ENCODE measurements at places on chromosomes 2 and 18.
A peak's percentile ranks its signal among the peaks of the same experiment; 100 is the strongest.

DNA sequence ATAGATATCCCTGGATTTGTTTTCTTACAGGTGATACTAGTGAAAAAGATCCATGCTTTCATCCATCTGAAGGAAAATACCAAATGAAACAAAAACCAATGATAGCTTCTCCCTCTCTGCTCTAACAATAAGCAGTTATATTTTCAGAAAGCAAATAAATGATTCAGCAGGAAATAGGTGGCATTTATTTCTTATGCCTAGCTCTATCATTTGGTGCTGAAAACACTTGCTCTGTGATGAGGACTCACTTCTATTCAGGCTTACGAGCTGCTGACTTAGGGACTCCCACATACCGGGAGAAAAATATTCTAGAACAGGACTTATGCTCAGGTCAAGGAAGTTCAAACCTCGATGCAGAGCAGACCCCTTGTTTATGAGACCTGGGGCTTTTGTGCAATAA lies 142.6 kb downstream of the SETBP1 start:
- DNase-seq = no peak

- no peak for DNase-seq
Measured at GRCh38 chr2:102122909-102123308, 19.6 kb upstream of the IL1R1 start.

DNA sequence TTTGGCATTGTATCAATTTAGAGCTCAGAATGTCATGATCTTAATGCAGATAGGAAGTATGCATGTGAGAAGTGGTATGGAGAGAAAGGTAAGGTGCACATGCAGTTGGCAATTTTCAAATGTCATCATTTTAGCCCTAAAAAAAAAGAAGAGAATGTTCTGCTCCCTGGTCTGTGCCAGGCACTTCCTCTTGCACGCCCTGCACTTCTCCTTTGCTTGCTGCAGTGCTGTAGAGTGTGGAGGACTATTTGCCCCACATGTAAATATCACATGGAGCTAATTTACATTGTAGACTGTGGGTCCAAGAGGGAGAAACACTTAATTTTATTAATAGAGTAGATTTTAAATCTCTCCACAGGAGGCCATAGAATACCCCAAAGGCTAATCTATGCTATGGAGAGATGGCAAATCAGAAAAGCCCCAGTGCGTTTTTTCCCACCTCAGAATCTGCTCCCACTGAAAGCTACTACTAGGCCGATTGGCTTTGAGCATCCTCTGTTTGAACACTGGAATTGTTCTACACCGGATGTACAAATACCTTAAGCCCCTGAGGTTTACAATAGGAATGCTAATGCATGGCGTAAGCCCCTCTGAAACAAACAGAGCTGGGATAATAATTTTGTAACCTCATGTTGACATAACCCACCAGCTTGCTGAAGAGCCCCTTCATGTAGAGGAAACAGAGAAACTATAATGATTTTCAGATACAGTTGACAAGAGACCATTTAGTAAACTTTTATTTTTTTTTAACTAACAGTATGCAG lies 137.2 kb upstream of the KLHL14 start:
- DNase-seq = no peak

GRCh38 chr2:186822323-186822722 lies 26.6 kb downstream of the ZSWIM2 start:
- DNase-seq = no peak

GRCh38 chr18:54191352-54191751 lies 33.1 kb downstream of the MBD2 start:
- no peak for DNase-seq

DNA sequence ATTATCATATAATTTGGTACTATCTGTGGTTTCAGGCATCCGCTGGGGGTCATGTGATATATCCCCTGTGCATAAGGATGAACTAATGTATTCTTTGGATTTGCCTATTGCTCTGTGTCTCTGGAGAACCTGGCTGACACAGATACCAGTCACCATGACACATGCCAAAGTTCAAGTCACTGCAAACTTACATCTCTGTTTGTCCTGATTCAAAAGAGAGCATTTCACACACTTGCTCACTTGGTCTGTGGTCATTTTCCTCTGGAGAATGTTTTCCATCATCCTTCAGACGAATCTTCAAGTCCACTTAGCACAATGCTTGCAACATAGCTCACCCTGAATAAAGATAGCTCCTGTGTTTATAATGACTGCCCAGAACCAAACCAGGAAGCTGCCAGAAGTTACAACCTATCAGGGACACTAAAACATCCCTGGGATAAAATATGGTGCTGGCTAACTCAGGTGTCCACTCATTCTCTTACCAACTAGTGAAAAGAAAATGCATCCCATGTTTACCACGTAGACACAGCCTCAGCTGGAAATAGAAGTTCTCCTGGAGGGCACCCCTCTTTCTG lies 18.1 kb downstream of the SULT1C3 start:
- DNase-seq = no peak

- no peak for DNase-seq
Measured at GRCh38 chr2:196247114-196247975, 76.0 kb upstream of the STK17B start.

DNA sequence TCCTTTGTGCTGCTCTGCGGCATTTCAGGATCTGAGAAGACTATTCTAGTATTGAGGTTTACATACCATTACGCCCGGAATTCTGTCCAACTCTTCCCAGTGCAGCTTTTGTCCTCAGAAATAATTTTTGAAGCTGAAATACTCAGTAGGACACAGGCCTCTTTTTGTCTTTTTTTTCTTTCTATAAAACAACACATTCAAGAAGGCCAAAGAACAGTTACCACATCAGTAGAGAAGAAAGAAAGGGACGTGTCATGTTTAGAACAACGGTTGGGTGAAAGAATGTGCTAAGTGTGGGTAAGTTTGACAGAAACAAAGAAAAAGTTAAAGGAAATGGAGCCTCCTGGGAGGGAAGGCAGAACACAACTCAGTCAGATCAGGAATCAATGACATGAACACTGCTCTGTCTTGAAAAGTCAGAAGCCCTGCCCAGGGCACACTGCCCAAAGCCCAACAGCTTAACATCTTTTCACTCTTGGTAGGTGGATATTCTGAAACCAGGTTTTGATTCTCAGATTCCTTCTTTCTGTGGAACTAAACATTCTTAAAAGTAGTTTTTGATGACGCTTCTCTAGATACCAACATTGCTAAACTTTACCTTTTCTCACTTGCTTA lies 198.6 kb upstream of the CWC22 start:
- DNase-seq = no peak

DNA sequence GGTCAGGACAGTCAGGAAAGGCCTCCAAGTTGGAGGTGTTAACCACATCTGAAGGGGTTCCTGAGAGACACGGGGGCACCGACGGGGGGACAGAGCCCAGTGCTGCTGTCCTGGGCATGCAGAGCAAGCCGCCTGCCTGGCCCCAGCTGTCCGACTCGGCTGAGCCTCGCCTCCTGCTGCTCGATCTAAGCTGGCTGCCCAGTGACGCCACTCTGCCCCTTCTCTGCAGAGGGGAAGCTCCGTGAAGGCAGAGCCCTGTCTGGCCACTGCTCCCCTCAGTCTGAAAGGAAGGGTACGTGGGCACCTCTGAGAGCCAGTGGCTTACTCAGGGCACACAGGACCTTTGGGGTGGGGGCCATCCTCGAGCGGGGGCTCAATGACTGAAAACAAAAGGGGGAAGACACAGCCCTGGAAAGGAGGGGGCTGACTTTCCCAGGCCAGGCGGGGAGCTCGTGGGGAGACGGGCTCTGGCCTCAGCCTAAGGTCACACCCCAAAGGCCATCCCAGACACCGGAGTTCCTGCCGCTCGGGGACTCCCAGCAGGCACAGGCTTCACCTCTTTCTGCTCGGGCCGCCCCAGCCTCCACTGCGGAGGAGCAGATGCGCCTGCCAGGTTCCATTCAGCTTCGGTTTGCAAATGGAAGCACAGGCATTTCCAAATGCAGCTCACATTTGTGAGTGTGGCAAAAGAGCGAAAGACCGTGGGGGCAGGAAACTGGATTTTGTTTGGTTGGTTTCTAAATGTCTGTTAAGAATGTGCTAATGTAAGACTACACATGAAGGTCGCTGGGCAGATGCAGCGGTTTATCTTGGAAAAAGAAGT lies 136.9 kb downstream of the HDAC4 start:
- DNase-seq = no peak

DNA sequence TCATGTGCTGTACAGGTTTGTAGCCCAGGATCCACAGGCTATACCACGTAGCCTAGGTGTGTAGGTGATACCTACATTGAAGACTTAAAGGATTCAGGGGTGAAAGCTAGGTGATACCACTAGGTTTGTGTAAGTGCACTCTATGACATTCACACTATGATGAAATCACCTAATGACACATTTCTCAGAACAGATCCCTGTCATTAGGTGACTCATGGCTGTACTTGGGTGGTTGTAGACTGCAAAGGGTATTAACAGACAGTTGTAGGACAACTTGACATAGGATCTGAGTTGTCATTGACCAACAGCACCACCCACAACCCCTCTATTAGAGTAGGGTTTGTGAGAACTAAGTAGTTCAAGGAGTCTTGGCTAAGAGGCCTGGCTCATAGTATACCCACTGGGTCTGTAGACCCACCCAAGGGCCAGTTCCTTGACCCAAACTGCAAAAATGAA lies 27.7 kb upstream of the SMCHD1 start:
- no peak for DNase-seq

- no peak for DNase-seq
Measured at GRCh38 chr2:84459944-84460429, 907 bp upstream of the SUCLG1 start.

GRCh38 chr2:95041060-95041823 lies 15.7 kb downstream of the MAL start:
- no peak for DNase-seq

GRCh38 chr2:131154071-131154531 lies 49.0 kb downstream of the PLEKHB2 start:
- peak; percentile 84 for DNase-seq

- DNase-seq = no peak
Measured at GRCh38 chr2:128781166-128781565, 462.5 kb upstream of the HS6ST1 start.

- no peak for DNase-seq
Measured at GRCh38 chr18:37483221-37483971, 82.2 kb downstream of the CELF4 start.

DNA sequence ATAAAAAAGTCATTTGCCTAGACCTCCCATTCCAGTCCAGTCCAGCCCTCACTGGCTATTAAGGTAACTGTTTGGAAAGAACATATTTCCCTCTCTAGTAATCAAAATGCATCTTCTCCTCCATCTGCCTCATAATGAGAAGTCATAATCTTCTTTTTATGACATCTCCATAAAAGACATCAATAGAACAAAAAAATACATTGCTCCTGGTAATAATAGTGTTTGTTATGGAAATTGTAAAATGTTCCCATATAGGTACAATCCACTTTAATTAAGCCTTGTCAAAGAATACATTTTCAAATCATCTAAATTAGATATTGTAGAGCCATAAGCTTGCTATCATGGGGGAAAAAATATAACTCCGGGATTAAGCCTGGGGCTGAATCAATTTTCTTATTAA lies 461.6 kb downstream of the LRATD1 start:
- no peak for DNase-seq

GRCh38 chr2:49940626-49941025 lies 786.3 kb upstream of the FSHR start:
- no peak for DNase-seq

DNA sequence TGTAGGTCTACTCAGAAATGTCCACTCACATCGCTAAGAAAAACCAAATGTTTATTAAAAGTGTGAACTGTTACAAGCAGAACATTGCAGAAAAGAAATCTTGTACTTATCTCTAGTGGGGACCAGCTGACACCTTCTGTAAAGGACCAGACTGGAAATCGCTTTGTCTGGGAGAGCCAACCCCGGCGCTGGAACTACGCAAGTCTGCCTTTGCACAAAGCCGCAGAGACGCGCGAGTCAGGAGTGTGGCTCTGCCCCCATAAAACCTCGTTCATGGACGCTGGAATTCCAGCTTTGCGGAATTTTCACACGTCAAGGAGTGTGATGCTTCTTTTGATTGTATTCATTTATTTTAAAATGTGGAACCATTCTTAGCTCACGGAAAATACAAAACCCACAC lies 141.9 kb upstream of the SALL3 start:
- DNase-seq = no peak

DNA sequence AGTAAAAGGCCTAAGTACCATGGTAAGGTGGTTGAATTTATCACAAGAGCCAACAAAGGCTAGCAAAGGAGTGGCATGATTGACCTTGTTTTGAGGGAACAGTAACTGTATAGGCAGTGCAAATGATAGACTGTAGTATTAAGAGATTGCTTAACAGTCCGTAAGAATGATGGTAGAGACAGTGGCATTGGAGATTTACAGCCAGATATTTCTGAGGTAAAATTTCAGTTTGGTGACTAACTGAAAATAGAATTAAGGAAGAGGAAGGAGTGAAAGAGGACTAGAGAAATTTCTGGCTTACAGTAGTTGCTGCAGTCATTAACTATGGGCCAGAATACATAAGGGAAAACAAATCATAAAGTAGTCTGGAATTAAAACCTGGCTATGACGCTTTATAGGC lies 4.4 kb upstream of the BAZ2B start:
- DNase-seq = no peak

- no peak for DNase-seq
Measured at GRCh38 chr2:190513877-190514276, 20.6 kb downstream of the NEMP2 start.

DNA sequence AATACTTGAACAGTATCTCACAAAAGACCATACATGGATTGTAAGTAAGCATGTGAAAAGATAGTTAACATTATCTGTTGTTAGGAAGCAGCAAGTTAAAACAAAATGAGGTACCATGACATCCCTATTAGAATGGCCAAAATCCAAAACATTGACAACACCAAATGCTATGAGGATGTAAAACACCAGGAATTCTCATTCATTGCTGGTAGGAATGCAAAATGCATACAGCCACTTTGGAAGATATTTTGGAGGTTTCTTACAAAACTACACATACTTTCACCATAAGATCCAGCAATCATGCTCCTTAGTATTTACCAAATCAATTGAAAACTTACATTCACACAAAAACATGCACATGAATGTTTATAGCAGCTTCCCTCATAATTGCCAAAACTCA lies 30.9 kb upstream of the ICOS start:
- DNase-seq = no peak

DNA sequence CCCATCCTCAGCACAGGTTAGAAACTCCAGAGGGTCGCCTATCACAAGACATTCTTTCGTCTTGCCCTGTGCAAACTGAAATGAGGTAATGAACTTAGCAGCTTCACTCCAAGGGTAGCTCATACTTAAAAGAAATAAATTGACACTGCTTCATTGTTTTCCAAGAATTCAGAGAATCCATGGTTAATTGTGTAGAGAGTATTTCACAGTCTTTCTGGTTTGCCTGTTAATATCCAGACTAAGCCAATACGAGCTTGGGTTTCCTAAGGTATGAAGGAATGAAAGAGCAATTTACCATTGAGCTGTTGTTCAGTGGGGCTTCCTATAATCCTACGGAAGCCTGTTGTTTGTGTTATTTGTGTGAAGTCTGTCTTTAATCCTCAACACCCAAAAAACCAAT lies 58.7 kb downstream of the FAM124B start:
- no peak for DNase-seq

Measured in activated CD8-positive, alpha-beta memory T cell treated with anti-CD3 and anti-CD28 coated beads, Interleukin-2, amount 50 U/mL, for 48 hours (primary cell).